Epithelial cell of prostate (primary cell): ENCODE measurements at places on chromosomes 11 and 22.

- no peak for DNase-seq
Measured at GRCh38 chr11:22340701-22341587, 2.8 kb downstream of the SLC17A6 start.

DNA sequence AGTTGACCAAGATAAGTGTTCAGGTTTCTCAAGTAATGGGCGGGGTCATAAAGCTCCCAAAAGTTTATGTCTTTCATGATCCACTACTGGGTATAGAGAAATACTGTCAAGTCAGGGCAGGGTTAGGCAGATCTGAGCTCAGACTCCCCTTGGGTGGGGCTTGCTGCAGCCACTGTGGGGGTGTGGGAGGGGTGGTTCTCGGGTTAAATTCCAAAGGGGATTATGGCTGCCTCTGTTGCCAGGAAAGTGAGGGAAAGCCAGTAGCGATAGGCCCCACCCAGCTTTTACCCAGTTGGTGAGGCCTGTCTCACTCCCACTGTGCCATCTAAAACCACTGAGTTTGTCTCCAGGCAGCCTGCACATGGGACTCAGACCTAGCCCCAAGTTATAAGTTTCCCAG, 37.8 kb downstream of the DLG2 start:
- no peak for DNase-seq

DNA sequence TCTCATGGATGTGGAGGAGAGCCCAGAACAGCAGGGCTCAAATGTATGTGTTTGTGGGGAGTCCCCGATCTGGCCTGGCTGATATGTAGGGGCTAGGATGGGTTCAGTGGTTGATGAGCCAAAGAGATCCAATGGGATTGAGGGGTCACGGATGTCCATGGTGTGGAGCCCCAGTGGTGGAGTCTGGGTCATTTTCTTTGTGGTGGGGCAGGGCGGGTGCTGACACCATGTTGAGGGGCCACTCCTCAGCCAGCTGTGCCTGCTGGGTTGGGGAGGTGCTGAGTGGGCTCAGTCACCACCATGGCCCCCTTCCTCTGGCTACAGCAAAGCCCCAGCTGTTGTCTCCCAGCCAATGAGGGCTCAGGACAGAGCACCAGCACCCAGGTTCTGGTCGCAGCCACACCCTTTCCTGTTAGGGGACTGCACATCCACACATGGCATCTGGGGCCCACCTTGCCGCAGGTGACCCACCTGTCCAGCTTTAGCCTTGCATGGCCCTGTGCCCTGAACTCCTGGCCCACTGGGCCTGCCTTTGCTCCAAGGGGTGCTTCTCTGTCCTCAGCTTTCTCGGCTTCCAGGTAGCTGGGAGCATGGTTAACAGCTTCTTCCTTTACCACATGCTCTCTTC, 3.2 kb upstream of the GNAZ start:
- DNase-seq = no peak

GRCh38 chr22:17744430-17744829, 29.8 kb downstream of the BID start:
- DNase-seq = no peak

- no peak for DNase-seq
Measured at GRCh38 chr11:285894-286220, 3.1 kb upstream of the PGGHG start.

- DNase-seq = no peak
Measured at GRCh38 chr22:50019316-50019715, 6.8 kb upstream of the IL17REL start.
